NCI-H2081 (cell line): ENCODE measurements at places on chromosomes 7 and 10.

- DNase-seq: no peak
These were observed 36.0 kb upstream of the KCNIP2 start for GRCh38 chr10:101879456-101880231.

DNA sequence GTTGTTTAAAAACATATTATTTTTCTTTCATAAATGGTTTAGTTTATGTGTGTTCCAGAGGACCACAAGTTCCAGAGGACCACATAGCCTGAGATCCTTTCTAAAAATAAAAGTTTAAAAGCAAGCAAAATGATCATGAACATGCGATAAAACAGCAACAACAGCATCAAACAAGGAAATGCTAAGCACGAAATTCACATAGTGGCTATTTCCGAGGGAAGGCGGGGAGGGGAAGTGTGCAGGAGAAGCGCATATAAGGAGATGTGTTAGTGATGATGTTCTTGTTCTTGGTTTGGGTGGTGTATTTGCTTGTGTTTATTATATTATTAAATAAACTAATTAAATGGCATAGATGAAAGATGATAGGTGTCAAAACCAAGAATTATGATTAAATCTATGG, 1.2 kb downstream of the TBATA start:
- no peak for DNase-seq

DNA sequence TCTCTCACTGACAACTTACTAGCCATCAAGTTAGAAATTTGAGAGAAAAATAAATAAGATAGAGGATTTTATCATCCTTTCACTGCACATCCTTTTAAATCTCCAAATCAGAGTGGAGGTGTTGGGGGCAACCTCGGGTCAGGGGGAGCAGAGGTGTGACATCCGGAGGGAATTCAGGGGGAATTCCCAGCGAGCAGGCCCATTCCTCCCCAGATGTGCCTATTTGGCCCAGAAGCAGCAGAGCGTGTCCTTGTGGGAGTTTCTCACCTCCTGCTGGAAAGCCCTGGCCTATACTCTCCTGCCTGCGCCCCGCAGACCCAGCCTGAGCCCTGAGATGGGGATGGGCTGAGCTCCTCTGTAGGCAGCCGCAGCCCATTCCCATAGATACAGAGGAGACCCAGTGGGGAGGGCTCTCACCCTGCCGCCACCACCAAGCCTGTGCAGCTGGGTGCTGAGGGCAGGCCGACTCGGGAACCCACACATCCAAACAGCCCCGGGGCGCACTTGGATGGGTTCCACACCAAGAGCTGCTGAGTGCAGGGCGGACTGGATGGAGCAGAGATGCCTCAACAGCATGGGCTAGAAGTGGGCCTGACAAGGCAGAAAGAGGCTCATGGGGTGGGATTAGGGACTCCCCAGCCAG, 124.5 kb downstream of the CXCL12 start:
- no peak for DNase-seq

GRCh38 chr10:30017556-30017955, 41.8 kb downstream of the JCAD start:
- no peak for DNase-seq

GRCh38 chr7:126856691-126857291, 395.9 kb downstream of the GRM8 start:
- DNase-seq: no peak

DNA sequence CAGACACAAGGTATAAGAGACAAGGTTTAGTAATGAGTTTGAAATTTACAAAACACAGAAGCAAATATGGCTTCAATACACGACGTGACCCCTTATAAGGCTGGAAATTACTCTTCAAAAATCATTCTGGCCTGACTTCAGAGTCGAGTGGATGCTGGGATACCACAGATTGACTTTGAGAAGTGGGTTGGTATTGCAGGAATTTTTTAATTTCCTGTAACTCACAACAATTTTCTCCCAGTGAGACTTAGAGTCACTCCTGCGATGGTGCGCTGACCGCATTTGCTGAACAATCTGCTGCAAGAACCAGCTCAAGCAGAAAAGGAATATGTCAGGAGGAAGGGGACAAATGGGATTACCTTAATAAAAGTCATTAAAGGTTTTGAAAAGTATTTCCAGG, 132.1 kb downstream of the EMX2 start:
- no peak for DNase-seq

- peak; percentile 61 for DNase-seq
These were observed 183.0 kb upstream of the ANK3 start for GRCh38 chr10:60572511-60573194.

- no peak for DNase-seq
These were observed 215.0 kb downstream of the PHF14 start for GRCh38 chr7:11188529-11189310.

GRCh38 chr7:112092306-112092705, 113.9 kb downstream of the DOCK4 start:
- no peak for DNase-seq

DNA sequence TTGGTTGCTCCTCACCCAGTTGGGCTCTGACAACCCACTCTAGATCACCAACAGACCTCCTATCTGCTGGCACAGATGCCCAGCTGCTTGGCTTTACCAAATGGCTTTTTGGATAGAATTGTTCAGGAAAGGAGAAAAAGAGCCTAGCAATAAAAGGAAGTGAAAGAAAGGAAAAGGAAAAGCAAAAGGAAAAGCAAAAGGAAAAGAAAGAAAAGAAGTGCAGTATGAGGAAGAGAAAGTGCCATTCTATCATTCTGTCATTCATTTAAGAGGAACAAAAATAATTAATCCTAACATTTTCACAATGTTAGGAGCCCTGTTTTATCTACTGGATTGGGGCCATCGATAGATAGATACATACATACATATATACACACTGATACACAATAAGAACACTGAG, 353.6 kb downstream of the THSD7A start:
- DNase-seq: no peak

DNA sequence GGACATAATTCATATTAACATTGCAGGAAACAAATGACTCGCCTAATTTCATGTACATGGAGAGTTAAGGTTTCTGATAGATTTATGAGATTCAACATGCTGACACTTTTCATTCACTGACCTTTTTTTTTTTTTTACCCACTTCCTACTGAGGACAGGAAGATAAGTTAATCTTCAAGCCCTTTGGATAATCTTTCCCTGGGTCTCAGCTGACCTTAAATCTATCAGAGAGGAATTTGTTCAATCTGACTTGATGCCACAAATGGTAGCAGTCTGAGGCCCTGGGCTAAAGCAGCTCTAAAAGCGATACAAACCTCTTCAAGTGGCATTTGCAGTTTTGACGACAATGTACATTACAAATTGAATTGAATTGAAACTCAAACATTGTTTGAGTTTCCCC, 493.3 kb upstream of the SORCS1 start:
- DNase-seq: no peak

DNA sequence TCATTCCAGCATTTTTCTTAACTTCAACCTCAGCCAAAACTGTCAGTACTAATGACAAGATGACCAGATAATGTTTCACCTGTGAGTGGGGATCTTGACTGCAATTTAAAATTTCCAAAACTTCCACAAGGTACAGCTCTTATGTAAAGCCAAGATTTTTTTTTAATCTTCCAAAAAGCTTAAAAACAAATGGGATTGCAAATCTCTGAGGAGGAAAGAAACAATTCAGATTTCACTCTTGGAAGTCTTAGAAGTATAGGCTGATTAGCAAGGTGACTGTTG, 90.2 kb downstream of the AGMO start:
- DNase-seq: no peak

DNA sequence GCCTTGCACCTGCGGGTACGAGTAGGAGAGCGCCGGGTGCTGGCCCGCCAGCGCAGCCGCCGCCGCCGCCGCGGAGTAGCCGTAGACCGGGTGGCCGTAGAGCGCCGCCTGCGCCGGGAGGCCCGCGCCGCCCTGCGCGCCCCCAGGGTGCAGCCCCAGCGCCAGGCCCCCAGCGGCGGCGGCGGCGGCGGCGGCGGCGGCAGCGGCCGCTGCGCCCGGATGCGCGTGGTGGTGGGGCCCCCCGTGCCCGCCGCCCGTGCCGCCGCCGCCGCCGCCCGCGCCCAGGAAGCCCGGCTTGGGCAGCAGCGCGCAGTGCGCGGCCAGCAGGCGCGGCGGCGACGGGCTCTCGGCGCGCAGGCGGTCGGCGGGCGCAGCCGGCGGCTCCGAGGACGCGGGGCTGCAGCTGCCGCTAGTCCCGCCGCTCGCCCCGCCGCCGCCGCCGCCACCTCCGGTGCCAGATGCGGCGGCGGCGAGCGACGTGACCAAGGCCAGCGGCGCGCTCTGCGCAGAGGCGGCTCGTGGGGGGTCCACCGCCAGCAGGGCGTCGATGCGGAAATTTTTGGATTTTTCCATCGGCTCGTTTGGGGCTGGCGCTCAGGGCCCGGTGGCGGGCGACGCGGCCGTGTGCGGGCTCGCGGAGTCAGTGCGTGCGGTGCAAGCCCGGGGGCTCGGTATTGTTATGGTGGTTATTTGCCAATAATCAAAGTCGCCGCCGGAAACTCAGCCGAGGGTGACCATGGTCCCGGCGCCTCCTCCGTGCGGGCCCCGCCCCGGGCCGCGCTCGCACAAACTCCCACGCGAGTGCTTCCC, 480 bp downstream of the MNX1 start:
- DNase-seq: peak; percentile 62

DNA sequence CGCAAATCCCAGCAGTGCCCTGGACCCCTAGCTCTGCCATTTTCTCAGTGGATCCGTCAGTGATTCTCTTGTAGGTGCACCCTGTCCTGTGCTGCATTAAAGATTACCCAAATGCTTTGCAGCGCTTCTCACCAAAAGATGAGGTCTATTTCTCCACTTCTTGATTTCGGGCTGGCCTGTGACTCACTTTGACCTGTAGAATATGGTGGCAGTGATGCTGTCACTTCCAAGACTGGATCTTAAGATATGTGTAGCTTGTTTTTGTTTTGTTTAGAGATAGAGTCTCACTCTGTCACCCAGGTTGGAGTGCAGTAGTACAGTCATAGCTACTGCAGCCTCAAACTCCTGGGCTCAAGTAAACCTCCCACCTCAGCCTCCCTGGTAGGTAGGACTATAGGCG, 37.0 kb upstream of the ZMIZ1 start:
- no peak for DNase-seq

GRCh38 chr7:22040923-22041595, 95.4 kb upstream of the CDCA7L start:
- no peak for DNase-seq

- DNase-seq: no peak
These were observed 88.0 kb upstream of the NAMPT start for GRCh38 chr7:106372595-106373318.

DNA sequence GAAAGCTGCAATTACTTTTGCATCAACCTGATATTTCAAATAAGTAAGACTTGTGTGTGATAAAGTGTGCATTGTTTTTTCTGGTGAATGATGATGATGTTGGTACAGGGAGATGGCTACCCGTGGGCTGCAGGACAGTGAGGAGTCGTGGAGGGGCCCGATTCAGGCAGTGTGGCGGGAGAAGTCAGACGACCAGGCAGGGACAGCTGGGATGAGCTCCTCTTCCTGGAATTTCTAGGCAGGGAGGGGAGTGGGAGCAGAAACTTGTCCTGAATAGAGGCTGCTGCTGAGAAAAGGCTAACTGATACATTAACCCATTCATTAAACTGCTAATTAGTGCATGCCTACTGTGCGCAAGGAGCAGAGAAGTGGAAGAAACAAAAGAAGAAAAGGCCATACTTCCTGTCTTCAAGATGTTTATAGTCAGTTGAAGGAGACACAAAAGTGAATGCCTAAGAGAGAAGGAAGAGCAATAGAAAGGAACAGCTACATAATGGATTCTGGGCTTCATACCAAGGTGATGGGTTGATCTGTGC, 9.3 kb upstream of the GATAD1 start:
- no peak for DNase-seq

GRCh38 chr7:18421297-18422002, 74.1 kb upstream of the HDAC9 start:
- no peak for DNase-seq

- no peak for DNase-seq
These were observed 4.7 kb upstream of the PAX2 start for GRCh38 chr10:100740476-100741377.

DNA sequence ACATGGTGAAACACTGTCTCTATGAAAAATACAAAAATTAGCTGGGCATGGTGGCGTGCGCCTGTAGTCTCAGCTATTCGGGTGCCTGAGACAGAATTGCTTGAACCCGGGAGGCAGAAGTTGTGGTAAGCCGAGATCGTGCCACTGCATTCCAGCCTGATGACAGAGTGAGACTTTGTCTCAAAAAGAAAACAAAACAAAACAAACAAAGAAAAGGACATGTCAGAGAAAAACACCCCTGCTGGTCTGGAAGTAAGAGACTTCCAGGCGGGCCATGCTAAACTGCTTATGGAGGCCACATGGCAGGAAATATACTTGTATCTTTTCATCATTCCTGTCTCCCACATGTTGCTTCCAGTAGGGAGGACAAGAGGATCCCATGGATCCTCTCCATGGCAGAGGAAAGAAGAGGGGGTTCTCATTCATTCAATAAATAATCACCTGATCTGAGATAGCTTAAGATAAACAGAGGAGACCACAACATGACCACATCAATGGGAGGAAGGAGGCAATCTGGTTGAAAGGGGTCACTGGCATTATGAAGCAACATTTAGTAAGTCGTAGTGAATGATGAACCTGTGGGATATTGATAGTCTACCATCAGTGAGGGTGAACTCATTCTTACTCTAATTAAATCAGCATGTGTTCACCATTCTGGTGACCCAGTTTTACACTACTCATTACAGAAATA, 60.5 kb upstream of the ZNF138 start:
- no peak for DNase-seq

- peak; percentile 88 for DNase-seq
These were observed 36.8 kb downstream of the MYOF start for GRCh38 chr10:93445097-93445960.

DNA sequence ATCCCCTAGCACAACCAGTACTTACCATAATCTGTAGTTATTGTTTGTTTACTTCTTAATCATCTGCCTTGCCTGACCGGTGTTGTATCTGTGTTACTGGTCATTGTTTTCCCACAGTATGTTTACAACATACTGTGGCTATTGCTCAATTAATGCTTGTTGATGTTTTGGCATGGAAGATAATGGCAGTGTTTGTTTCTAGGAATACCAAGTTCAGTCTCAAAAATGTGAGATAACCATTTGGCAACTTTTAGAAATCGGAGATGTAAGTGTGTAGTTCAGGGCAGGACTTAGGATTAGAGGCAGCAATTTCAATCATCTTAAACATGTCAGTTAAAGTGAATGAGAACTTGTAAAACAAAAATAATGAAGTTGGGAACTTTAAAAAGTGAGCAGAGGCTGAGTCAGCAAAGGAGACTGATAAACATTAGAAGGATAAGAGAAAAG, 8.2 kb downstream of the MINDY3 start:
- no peak for DNase-seq

GRCh38 chr7:36509962-36510361, 120.3 kb downstream of the ANLN start:
- DNase-seq: no peak
